EL (cell line): ENCODE measurements at places on chromosomes 16 and 17.

DNA sequence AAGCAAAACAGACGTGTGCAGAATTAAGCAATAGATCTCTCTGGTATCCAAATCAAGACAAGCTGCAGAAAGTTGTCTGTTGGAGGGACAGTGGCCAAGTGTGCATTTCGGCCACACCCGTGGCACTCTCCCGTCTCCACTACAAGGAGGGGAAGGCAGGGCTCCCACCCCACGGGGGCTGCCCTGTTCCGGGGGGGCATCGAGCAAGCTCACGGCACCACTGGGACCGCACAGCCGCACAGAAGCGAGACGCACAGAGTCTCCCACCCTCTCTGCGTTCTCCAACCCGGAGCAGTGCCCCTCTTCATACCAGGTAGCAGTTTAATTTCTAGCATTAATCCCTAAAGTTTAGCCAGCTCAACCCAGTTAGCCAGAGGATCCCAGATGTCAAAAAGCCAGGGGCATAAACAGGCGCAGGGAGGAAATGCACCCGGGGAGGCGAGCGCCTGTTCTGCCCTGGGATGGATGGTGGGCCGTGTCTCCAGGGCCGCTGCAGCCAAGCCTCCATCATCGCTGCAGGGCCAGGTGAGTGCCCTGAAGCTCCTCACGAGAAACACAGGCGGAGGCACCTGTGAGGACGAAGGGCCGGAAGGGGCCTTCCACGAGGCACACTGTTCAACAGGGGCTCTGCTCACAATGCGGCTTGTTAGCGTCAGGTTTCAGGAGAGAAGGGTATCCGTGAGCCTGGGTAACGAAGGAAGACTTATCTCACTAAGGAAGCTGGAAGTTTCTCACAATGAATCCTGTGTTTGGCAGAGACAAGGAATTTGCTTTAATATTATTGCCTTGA, 42.1 kb upstream of the METRNL start:
- DNase-seq, result no peak

DNA sequence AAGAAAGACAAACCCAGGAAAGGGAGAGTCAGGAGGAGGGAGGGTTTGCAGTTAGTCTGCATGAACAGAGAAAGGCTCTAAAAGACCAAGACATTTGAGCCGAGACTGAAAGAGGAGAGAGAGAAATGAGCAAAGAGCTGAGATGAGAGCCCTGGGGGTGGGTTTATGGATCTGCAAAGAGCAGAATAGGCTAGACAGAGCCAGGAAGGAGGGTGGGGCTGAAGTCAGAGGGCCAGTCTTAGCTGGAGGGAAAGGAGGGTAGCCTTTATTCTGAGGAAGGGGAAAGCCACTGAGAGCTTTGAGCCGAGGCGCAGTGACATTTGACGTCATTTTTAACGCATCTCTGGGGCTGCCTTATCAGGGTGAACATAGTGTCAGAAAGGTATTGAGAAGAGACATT, 85.7 kb upstream of the CDH13 start:
- DNase-seq, result no peak

GRCh38 chr16:1723450-1724147, 17.6 kb downstream of the MAPK8IP3 start:
- DNase-seq, result peak; percentile 38

- no peak for DNase-seq
Measured at GRCh38 chr17:29628644-29629043, 5.9 kb upstream of the CORO6 start.

DNA sequence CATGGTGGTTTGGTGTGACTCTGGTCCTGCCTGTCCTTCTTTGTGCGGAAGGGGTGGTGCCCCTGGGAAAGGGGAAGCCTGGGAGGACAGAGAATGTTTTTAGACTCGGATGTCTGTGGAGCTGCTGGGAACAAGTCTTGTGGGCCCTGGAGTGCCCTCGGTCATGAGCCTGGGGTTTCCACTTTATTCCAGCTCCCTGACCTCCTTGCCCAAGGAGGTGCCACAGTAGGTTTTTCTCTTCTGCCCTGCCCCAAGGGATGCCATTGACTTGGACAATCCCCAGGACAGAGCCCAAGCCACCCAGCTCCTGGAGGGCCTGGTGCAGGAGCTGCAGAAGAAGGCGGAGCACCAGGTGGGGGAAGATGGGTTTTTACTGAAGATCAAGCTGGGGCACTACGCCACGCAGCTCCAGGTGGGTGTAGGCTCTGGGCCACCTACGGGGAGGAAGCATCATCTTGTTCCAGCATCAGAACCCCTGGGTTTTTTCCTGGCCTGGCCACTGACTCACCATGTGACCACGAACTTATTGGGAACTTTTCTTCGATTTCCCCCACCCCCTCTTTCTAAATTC, 1.4 kb downstream of the STAT5A start:
- DNase-seq, result no peak

DNA sequence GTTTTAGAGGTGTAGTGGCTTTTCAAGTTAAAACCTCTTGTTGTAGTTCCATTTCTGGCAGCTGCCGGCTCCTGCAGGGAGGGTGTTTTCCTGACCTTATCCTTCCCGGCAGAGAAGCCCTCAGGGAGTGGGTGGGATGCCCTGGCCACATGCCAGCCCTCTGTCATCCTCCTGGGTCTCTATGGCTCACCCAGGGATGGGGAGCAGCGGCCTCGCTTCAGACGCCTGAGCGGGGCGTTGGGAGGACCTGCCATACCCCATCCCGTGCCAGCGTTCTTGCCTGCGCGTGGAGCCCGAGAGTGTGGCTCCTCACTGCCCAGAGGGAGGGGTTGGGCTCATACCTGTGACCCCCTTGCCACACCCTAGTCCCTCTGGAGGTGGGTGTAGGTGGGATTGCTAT, 11.9 kb downstream of the KCNJ12 start:
- no peak for DNase-seq

DNA sequence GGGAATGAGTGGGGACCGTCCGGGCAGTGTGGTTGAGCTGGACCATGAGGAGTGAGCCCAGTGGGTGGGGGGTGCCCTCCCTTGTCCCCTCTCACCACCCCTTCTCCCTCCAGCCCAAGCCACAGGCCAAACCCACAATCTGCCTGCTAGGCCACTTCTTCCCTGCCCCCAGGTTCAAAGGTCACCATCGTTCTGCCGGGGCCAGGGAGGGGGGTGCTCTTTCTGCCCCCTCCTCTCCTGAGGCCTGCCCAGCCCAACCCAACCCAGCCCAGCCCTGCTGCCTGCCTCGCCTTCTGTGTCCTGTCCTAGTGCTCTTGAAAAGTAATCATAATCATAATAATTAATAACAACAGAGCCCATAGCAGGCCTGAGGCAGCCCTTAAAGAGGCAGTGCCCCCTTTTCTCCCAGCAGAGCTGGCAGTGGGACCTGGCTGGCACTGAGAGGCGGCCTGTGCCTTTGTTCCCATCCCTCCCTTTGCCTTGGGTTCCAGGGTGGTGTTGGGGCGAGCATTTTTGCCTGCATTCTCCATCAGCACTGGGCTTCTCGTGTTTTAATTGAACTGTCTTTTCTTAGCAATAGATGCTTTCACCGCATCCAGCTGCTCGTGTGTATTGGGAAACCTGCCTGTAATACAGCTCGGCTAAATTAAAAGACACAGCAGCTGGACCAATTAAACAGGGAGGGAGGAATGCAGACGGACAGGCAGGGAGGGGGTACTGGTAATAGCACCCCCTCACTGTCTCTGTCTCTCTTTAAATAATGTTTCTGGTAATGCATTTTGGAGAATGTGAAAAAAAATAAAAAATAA, 46.8 kb downstream of the SREBF1 start:
- no peak for DNase-seq

GRCh38 chr16:15587152-15587825, 55.7 kb downstream of the MARF1 start:
- DNase-seq, result no peak

DNA sequence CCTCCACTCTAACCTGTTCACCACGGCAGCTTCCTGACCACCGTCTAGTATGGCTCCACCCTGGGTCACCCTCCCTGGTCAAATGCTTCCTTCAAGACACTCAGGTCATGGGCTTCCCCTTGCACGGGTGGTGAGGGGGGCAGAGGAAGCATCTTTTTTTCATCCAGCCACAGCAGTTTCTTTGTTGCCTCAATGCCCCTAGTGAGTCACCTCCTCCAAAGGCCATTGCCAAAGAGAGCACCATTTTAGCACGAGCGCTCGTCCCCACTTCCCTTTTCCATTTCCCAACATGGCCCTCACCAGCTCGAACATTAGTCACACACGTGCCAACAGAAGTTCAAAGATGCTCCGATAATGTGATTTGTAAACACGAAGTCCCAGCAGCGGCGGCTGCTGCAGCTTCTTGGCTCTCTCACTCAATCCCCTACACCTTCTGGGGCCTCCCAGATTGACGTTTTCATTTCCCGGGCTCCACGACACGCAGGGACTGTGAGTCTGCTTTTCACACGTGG, 134.6 kb downstream of the GAS7 start:
- DNase-seq, result no peak

DNA sequence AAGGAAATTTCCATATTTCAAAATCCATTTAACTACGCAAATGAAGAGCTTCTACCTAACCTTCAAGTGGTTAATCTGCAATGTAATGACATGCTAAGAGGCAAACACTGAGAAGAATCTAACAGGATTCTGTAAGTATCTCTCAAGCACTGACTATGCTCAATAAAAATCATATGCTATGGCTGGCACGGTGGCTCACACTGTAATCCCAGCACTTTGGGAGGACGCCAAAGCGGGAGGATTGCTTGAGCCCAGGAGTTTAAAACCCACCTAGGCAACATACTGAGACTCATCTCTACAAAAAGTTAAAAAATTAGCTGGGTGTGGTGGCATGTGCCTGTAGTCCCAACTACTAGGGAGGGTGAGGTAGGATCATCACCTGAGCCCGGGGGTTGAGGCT, 32.7 kb downstream of the GNA13 start:
- DNase-seq, result no peak

DNA sequence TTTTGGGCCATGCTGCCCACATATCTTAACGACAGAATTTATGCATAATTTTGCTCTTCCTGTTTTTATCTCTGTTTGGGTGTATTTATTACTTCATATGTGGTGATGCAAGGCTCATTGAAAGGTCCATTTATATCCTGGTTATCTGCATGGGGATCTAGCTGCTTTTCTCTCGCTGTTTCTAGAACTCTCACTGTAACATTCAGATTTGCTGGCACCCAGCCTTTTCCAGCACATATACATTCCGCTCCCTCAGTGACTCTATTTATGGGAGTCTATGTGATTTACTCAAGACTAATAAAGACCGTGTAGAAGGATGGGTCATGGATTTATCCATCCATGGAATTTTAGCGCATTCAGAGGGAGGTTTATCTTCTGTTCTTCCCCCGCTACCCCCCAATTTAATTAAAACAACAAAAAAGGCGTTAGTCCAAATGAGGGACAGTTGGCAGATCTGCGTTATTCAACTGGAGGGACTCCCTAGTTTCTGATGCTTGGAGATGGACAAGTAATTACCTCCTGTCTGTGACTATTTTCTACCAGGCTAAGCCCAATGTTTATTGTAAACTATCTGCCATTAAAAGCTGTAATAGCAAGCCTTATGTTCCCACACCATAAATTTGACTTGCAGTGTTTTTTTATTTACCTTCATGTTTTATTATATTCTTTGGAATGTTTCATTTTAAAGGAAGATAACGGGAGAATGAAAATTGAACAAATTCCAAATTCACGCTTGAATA, 19.8 kb upstream of the MARCHF10 start:
- peak; percentile 28 for DNase-seq

DNA sequence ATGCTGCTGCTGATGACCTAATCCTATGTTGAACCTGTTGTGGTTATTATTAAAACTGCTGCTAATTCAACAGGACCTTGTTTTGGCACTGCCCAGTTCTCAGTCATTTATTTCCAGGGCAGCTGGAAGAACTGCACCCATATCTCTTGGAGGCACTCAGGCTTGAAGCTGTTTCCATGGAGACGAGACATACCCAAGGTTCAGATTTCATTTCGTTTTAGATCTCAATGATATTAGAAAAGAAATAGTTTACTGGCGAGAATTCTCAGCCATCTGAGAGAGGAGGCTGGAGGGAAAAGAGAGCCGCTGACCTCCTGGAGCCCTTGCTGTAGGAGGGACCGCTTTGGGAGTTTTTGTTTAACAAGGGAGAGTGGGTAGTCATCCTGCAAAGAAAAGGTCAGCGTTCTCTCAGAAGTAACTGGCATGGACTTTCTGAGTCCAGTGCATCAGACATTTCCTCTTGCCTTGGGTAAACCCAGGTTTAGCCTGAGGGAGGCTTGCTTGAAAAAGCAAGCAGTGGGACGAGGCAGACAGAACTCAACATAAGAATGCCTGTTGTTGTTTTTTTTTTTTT, 75.4 kb downstream of the YPEL2 start:
- peak; percentile 48 for DNase-seq
